GM12878 (cell line): ENCODE measurements at places on chromosomes 3 and 15. TPM values are rescaled to one million over a fixed set of nuclear protein-coding genes. Genes with fewer than 3 reads are reported as not detected.

CCR8 gene
- 6.6 and 8.7 TPM in 2 replicates for polyA plus RNA-seq

SMAD6 gene
- polyA plus RNA-seq, result not detected in 2 replicates

- no peak for DNase-seq
Measured at GRCh38 chr3:176583956-176584355, 613.3 kb downstream of the TBL1XR1 start.

DNA sequence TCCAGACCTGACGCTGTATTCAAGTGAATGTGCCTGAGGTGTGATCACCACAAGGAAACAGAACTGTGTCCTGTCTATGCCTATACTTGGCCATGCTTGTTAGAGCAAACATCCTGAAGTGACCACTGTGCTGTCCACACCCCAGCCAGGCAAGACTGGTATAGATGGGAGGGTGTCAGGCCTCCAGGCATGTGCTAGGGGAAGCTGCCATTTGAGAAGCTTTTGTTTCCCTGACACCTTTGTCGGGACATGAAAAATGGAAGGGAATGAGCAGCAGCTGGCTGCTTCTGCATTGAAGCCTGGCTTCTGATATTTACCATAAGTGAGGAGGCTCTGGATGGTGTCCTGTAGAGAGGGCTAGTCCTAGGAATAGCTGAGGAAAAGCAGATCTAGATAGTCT is 106.2 kb downstream of the CPNE4 start:
- no peak for DNase-seq

GRCh38 chr3:123287051-123287961 is 85.6 kb downstream of the SEC22A start:
- DNase-seq, result no peak

GRCh38 chr3:178385280-178385952 is 150.8 kb upstream of the KCNMB2 start:
- no peak for DNase-seq

DNA sequence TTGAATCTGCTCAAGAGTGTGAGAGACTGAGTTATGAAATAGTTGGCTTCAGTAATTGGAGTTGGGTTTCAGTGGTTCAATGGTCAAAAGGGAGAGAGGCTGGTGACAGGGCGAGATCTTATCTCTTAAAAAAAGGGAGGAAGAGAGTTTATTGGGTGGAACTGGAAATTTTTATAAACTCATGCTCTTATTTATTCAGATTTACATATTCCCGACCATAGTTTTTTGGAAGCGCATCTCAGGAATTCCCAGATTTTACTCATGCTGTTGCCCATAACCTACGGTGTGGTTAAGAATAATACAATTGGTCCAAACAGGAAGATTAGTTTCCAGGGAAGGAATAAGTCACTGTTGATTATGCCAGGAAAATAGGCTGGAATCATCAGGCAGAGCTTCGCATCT is 41.4 kb downstream of the CD200 start:
- DNase-seq, result no peak

GRCh38 chr3:168197162-168197561 is 101.4 kb upstream of the GOLIM4 start:
- DNase-seq, result no peak

- DNase-seq, result no peak
Measured at GRCh38 chr3:88000853-88001252, 58.0 kb downstream of the CGGBP1 start.
